Activated CD8-positive, alpha-beta memory T cell treated with anti-CD3 and anti-CD28 coated beads, Interleukin-2, amount 10 ng/mL, durations not matched to agents 7 days and 5 days (primary cell): ENCODE measurements at places on chromosomes 3 and 15.

GRCh38 chr15:66356077-66356358 lies 467 bp downstream of the TIPIN start:
- DNase-seq = no peak

GRCh38 chr3:172320468-172320867 lies 127.8 kb downstream of the GHSR start:
- DNase-seq = no peak

GRCh38 chr3:86029590-86029989 lies 961.4 kb downstream of the VGLL3 start:
- no peak for DNase-seq

GRCh38 chr15:42836251-42836650 lies 84.3 kb downstream of the TTBK2 start:
- DNase-seq = no peak

DNA sequence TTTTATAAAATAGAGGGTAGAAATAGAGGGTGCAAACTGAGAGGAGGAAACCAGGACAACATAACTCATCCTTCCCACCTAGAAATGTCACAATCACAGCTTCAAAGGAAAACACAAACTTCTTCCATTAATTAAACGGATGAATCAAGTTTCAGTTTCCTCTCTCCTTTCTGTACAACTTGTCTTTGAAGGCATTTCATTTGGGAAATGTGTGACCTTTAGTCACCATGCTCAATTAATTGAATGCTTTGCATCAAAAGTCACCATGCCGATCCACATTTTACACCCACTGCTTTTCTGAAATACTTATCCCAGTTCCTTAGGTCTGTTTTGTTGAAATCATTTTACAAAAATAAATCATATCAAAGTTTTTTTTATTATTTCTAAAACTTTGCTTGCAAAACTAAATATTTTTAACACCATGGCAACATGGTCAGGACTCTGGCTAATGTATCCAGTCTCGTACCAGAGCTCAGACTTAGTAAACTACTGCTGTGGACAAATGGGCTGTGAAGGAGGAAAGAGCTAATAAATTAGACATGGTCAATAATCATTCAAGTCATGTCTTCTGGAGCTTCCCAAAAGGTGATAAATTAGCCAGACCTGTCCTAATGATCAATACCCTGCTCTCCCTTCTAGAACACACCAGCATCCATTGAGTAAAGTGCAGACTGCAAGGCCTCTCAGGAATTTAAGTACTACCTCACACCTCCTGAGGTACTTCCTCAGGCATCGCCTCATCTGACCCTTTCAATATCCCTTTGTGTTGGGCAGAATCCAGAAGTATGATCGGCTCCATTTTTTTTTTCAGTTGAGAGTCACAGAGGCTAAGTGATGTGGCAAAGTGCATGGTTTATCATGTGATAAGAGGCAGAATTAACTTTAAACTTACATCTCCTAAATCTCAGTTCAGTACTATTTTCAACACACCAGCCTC lies 161.3 kb downstream of the GREM1 start:
- DNase-seq = no peak

DNA sequence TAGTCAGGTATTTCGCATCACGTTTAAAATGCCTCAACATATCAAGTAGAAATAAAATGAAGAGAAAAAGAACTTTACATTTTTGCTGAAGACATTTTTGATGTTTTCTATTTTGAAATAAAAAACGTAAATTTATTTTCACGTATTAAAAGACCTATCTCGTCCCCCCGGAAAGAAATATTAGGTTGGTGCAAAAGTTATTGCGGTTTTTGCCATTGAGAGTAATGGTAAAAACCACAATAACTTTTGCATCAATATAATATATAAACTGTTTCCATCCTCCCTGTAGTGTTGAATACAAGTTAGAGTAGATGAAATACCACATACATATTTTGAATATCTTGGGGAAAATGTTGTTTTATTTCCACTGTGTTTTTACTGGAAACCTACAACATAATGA lies 11.2 kb upstream of the ANO10 start:
- DNase-seq = no peak

DNA sequence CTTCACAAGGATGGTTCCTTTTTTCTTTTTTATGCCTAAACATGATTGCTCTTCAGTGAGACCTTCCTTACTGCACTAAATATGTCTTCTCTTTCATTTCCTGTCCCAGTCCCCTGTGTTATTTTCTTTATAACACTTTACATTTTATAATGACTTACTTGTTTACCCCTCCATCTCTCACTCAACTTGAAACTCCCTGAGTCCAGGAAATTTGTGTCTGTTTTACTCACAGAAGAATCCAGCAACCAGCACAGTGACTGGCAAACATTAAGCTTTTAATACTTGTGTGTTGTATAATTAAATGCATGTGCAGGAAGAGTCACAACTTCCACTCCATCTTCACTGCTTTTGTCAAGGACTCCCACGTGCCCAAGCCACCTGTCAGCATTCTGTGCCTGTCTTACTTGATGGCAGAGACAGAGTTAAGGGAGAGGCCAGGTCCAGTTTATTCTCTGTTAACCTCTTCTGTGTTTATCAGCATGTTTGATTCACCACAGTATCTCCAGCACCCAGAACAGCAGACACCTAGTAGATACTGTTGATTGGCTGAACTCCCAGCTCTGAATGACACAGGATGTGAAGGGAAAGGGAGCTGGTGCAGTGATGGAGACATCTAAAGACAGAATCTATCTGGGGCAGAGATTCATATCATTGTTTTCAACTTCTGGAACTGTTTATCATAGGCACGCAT lies 42.8 kb downstream of the SSR3 start:
- no peak for DNase-seq

- DNase-seq = no peak
Measured at GRCh38 chr3:149203758-149204157, 17.9 kb downstream of the CP start.

- DNase-seq = no peak
Measured at GRCh38 chr15:60912984-60913697, 316.0 kb downstream of the RORA start.

DNA sequence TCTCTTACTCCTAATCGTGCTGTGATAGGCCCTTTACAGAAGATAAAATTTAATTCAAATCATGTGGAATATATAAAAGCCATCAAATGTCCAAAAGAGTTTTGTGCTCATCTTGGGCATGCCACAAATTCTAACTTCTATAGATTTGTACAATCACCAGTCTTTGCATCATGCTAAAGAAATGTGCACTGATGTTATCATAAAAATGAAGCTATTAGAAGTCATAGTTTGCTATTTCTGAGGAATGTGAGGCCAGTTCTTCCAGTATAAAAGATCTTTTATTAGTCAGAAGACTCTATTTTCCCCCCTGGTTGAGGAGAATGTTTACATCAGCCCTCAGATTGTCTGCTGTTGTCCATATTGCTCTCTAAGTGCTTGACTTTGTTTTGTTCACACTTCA lies 2.1 kb upstream of the ANXA2 start:
- no peak for DNase-seq

- no peak for DNase-seq
Measured at GRCh38 chr3:102926618-102927017, 491.8 kb downstream of the ZPLD1 start.

GRCh38 chr3:4928277-4928789 lies 50.9 kb upstream of the BHLHE40 start:
- DNase-seq = peak; percentile 58

- DNase-seq = peak; percentile 15
Measured at GRCh38 chr15:62887113-62887570, 155.4 kb upstream of the TPM1 start.

DNA sequence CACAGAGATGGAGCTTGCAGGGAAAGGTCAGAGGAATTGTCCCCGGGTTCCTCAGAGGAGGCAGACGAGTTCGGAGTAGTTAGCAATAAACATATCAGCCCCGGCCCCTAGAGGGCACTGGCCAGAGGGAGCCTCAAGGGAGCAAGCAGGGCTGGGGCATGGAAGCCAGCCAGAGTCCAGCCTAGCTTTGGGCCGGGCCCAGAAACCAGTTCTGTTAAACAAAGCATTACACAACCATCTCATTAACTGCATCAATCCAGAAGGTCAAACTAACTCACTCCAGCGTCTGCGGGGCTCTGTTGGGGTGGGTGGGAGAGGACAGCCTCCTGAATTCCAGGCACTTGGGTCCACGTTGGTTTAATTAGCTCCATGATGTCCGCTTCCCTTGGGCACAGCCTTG lies 41.0 kb upstream of the IREB2 start:
- no peak for DNase-seq

GRCh38 chr3:14989943-14990779 lies 42.8 kb downstream of the NR2C2 start:
- DNase-seq = no peak

GRCh38 chr3:46472736-46473135 lies 8.0 kb upstream of the LTF start:
- DNase-seq = peak; percentile 22

- peak; percentile 74 for DNase-seq
Measured at GRCh38 chr15:74845581-74845980, 2.6 kb upstream of the ULK3 start.

- no peak for DNase-seq
Measured at GRCh38 chr15:36469311-36469966, 110.0 kb upstream of the CDIN1 start.

DNA sequence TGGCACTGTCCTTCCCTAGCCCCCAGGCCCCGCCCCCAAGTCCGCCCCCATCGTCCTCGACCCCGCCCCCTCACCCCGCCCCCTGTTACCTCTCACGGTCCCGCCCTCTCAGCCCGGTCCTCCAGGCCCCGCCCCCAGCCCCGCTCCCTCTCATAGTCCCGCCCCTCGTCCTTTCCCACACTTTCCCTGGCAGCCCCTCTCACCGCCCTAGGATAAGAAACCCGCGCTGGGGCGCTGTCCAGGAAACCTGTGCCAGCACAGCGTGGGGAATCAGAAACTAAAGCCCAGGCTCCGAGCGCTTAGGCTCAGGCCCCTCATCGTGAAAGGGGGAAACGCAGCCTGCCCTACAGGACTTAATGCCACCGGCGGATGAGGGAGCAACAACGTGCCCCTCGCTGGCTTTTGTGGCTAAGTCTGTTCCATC lies 20.9 kb downstream of the TRPM1 start:
- DNase-seq = peak; percentile 46

DNA sequence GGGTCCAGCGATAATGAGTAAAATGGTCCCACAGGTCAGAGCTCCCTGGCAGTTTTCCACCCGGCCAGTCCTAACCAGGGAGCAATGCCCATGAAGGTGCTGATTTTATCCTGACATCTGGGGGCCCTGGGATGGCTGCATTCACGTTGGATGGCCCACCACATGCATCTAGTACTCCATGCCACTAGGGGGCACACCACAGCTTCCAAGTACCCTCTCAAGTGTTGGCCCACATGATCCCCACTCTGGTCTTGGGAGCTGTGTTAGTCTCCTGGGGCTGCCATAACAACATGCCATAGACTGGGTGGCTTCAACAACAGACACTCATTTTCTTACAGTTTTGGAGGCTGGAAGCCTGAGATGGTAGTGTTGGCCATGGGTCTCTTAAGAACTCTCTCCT lies 225.5 kb downstream of the SLCO3A1 start:
- no peak for DNase-seq

- DNase-seq = no peak
Measured at GRCh38 chr15:73723191-73723590, 30.0 kb downstream of the INSYN1 start.

- no peak for DNase-seq
Measured at GRCh38 chr3:21645121-21645897, 105.7 kb downstream of the ZNF385D start.
